ENCODE measurements at places on chromosomes 5 and 9.

DNA sequence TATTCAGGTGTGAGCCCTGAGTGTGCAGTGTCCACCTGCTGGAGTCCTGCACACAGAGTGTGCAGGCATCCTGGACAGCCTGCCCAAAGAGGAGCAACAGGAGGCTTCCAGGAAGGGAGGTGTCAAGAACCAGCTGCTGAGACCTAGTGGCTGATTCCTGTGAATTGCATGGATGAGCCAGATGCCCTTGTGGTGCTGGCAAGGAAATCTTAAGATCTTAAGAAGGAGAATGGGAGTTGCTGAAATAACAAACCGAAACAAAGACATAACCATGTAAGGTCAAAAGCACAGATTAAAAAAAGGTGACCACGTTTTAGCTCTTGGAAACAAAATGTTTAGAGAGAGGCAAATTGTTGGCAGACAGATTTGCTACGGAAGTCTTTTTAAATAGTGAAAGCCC, 29.3 kb upstream of the RPS23 start:
- no peak for DNase-seq

DNA sequence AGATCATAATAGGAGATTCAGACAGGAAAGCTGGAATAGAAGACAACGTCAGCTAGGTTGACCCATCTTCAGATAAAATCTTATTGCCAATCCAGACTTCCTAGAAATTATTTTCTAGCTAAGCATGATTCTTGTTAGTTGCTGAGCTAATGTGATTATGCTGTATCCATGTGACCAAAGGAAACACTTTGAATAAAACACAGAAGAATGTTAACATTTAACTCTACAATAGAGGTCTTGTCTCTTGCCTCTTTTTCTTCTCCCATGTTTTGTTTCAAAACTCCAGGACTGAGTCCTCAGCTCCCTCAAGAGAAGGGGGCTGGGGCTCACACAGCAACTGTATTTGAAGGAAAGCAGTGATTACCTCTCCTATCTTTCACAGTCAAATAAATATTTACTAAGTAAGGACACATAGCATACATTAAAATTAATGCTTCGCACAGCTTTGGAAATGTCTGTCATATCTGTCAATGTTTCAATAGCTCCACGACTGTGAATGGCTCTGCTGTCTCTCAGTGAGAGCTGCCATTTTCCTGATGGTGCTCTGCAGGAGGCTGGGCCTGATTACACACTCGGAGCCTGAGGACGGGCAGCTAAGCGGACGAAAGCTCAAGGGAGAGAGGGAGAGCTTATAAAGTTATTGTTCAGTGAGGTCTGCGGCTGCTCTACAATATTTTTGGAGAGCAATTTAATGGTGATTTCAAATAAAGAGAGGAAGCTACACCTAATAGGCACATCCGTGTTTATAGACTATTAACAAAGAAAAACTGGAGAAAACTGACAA, 64.8 kb upstream of the ZNF462 start:
- DNase-seq = no peak

DNA sequence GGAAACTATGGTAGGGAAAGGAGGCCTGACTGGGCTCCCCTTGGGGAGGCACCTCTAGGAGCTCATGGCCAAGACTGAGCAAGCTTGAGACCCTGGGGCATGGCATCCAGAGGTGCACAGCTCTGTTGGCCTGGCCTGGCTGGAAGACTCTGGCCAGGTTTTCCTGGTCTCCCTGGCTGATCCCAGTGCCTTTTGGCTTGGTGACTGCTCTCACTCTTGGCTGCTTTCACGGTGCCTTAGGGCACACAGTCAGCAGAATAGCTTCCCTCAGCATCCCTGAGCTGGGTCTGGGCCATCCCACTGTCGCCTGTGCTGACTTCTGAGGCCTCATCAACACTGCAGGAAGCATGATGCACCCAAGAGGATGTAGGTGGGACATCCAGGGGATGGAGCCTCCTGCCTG, 13.4 kb upstream of the DELE1 start:
- DNase-seq = no peak

GRCh38 chr5:172973931-172974330, 9.6 kb upstream of the ATP6V0E1 start:
- no peak for DNase-seq

DNA sequence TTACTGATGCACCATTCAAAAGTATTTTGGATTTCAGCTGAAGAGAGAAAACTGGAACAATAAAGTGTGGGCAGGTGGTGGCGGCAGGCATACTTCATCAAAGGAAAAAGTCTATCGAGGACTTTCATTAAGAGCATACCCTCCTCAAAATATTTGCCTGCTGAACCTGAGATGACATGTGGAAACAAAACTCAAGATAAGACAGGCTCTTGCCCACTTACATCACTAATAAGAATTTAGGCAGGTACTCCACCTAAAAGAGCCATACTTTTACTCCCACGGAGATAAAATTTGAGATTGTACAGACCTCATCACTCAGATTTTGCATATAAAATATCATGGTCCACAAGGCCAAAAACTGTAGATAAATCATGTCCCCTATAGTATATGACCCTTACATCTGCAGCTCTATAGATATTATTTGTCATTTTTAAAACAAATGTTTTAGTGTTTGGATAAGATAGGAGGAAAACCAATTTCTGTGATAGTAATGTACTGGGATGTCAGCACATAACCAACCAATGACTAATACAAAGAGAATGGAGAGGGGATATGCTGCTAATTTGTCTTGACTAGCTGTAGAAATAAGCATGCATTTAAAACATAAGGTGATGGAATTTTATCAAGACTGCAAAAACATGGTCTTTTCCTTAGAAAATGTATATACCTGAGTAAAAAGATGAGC, 730.6 kb upstream of the ZNF608 start:
- no peak for DNase-seq

DNA sequence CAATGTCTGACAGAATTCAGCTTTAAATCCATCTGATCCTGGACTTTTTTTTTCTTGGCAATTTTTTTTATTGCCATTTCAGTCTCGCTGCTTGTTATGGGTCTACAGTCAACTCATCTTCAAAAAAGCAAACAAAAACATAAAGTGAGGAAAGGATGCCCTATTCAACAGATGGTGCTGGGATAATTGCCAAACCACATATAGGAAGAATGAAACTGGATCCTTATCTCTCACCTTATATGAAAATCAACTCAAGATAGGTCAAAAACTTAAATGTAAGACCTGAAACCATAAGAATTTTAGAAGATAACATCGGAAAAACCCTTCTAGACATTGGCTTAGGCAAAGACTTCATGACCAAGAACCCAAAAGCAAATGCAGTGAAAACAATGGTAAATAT, 389.1 kb upstream of the ST8SIA4 start:
- no peak for DNase-seq

Data from stimulated activated CD4-positive, alpha-beta T cell treated with anti-CD3 and anti-CD28 coated beads, Interleukin-12 subunit alpha, Interleukin-12 subunit beta, amount 100 ng/mL, for 4 hours (primary cell).